Cortex of kidney (tissue), 1 donor: ENCODE measurements at places on chromosomes 2 and 18.

DNA sequence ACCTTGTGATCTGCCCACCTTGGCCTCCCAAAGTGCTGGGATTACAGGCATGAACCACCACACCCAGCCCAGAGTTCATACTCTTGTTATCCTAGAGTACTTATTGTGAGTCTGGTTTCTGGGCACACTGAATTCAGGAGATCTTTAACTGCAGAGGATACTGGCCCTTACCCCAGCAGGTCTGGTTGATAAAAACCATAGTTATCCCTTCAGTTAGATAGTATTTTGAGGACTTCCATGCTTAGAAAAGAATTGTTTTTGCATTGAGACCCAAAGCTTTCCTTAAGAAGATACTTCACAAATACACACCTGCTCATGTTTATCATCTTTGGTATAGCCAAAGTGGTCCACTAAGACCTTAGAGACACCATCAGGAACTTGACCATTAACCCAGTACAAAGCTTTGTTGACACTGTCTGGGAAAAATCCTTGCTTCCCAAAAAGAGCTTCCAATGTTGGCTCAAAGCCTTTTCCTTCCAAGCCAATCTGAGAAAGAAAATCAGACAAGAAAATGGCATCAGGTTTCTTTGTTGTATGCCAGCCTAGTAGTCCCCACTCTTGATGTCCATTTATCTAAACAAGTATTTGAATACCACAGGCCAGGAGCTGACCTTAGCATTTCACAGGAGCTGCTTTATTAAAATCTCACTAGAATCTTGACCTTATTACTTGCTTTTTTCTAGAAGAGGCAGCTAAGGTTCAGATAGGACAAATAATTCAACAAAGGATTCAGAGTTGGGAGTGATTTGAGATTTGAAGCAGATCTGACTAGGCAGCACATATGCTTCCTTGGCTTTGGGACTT lies 17.2 kb downstream of the APOB start:
- no peak for DNase-seq

DNA sequence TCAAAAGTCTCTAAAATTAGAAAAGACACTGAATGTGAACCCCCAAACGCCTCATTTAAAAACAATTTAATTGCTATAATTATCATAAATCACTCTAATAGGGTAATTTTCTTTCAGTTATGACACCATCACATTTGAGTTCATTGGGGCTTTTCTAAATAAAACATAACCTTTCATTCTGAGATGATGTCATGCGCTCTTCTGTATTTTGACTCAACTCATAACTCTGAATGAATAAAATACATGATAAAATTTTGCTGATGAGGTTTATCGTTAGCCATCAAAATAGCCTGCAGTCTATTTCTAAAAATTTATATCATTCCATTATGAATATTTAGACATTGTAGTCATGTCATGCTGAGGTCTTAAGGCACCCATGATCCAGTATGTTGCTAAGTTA lies 1099.7 kb downstream of the SUCLG1 start:
- no peak for DNase-seq

GRCh38 chr2:119760237-119760955 lies 674 bp downstream of the PTPN4 start:
- no peak for DNase-seq

DNA sequence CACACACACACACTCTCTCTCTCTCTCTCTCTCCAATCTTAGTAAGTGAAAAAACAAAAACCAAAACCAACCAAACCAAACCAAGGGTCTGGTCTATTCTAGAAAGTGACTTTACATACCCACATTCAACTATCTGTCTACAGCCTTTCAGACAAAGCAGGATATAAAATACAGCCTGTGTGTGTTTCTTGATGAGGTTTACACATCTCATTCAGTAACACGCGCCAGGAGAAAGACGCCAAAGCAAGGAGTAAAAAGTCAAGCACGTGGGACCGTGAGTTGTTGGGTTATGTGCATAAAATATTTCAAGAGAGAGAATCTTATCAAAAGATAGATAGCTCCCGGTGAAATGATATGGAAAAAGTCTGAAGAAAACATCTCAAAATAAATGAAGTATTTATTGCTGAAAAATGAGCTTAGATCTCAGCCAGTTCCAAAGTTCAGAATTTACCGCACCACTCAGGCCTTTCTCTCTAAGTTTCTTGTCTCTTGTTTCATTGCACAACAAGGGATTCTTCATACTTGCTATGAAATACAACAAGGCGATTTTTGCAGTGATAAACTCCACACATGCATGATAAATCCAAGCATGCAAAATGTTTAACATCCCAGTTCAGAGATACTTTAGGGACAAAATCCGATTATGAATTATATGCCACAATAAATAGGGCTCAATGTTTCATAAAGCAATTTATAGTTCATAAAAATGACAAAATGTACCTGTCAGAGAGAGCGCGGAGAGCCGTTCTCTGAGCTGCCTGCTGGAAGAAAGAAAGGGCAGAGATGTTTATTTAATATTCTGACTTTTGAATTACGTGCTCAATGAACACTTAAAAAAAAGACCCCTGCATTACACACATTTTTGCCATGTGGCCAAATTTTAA lies 159.3 kb upstream of the REV1 start:
- no peak for DNase-seq

- no peak for DNase-seq
Observed at GRCh38 chr18:31490387-31490786, 7.6 kb upstream of the DSG2 start.

- no peak for DNase-seq
Observed at GRCh38 chr2:42562474-42563144, 5.8 kb upstream of the MTA3 start.

DNA sequence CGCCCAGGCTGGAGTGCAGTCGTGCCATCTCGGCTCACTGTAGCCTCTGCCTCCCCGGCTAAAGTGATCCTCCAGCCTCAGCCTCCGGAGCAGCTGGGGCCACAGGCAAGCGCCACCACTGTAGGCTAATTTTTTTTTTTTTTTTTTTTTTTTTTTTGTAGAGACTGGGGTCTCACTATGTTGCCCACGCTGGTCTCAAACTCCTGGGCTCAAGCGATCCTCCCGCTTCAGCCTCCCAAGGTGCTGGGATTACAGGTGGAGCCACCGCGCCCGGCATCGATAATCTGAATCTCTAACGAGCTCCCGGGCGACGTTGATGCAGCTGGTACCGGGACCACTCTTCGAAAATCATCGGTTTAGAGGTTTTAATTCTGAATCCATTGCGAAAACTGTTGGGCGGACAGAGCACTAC lies 520 bp upstream of the CYP20A1 start:
- no peak for DNase-seq

- DNase-seq = no peak
Observed at GRCh38 chr2:170298115-170298514, 120.2 kb downstream of the MYO3B start.

GRCh38 chr18:23875966-23876895 lies 138.3 kb upstream of the TTC39C start:
- DNase-seq = no peak

GRCh38 chr18:43661570-43661969 lies 384.3 kb upstream of the SYT4 start:
- no peak for DNase-seq

DNA sequence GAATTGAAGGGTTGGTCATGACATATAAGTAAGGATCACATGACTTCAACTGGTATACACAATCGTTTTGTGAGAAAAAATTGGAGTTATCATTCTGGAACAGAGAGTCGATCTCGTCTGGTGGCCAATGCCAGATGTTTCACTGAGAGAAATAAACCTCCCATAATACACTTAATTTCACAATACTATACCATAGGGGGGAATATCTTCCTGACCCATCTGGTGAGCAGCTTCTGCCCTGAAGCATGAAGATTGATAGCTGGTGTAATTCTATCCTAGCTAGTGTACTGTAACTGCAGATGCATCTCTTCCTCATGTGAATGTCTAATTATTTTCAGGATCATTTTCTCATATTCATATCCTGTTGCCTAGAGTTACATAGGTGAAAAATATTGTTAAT lies 15.7 kb upstream of the CDH7 start:
- no peak for DNase-seq

DNA sequence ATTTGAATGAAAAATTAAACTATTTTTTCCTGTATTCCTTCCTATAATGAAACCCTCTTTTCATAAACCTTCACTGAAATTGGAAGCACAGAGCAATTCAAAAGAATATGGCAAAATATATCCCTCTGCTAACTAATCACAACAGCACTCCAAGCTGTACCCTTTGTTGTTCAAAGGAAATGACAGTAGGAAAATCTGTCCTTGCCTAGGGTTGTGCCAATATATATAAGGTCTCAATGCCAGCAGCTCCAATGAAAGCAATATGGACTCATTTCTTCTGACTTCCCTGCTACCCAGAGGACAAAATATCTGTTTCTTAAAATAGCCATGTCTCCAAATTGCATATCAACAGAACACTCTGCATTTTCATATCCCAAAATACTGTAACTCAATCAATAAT lies 373.9 kb upstream of the MC4R start:
- DNase-seq = no peak

GRCh38 chr2:156466739-156467405 lies 30.7 kb downstream of the GPD2 start:
- no peak for DNase-seq

DNA sequence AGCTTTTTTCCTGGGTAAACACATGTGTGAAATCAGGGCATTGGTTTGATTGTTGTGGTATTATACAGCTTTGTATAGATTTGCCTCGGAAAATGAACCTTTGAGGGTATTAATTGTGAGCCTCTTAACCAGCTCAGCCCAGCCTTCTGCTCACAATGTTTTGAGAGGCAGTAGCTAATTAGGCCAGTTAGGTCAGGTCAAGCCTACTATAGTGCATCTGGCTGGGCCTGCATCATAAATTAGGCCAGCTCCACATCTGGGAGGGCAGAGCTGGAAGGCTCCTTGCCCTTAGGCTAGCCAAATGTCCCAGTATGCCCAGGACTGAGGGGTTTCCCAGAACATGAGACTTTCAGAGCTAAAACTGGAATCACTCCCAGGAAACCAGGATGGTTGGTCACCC lies 43.0 kb downstream of the LRATD1 start:
- no peak for DNase-seq

GRCh38 chr2:240579771-240580614 lies 6.5 kb upstream of the CAPN10 start:
- DNase-seq = no peak

GRCh38 chr2:9158786-9159779 lies 47.5 kb upstream of the ASAP2 start:
- DNase-seq = no peak
